Fibroblast of lung (primary cell): ENCODE measurements at places on chromosomes 1 and 21. TPM values are rescaled to one million over a fixed set of nuclear protein-coding genes. Genes with fewer than 3 reads are reported as not detected.

DNA sequence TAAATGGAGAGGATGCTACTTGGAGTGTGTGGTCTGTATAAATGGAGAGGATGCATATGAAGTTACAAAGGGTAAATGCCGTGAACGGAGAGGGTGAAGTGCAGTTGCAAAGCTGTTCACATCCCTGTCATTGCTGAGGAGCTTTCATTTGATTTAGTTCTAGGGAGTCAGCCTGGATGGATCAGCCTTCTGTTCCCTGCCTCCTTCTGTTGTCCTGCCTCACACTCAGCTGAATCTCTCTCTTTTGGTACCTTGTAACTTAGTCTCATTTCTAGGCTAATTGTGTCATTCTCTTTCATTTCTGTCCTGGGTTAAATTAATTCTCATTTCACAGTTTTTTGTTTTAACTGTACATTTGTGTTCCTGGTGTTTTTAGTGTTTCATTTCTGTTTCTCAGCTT, 133.2 kb upstream of the COL6A1 start:
- H3K36me3 ChIP-seq: no peaks in the 10 kb centered on the region
- H3K27ac ChIP-seq: no peak overlapping the region
- H3K27me3 ChIP-seq: peaks cover 3% of the 10 kb centered on the region
- no peak overlapping the region for H3K4me3 ChIP-seq

PCNX2 gene
- total RNA-seq: 34.4 and 37.8 TPM in 2 replicates

VPS13D gene
- total RNA-seq: 30.6 and 40.0 TPM in 2 replicates

- peaks cover 6% of the 10 kb centered on the region for H3K4me1 ChIP-seq
- peak; percentile 78 for DNase-seq
- H3K4me3 ChIP-seq: peak overlapping the region; percentile 71
- no peaks in the 10 kb centered on the region for H3K27me3 ChIP-seq
- H3K36me3 ChIP-seq: peaks cover 2% of the 10 kb centered on the region
Observed at GRCh38 chr1:200670242-200671118, 773 bp upstream of the DDX59 start.

GRCh38 chr1:184156521-184157393, 105.2 kb downstream of the TSEN15 start:
- H3K4me3 ChIP-seq: no peak overlapping the region
- no peak overlapping the region for H3K27ac ChIP-seq
- H3K27me3 ChIP-seq: no peaks in the 10 kb centered on the region
- peaks cover 16% of the 10 kb centered on the region for H3K4me1 ChIP-seq
- no peaks in the 10 kb centered on the region for H3K36me3 ChIP-seq

GRCh38 chr1:236253918-236254637, 27.7 kb downstream of the ERO1B start:
- no peaks in the 10 kb centered on the region for H3K4me1 ChIP-seq
- no peaks in the 10 kb centered on the region for H3K36me3 ChIP-seq
- H3K27me3 ChIP-seq: no peaks in the 10 kb centered on the region
- DNase-seq: no peak
- H3K27ac ChIP-seq: no peak overlapping the region

DNA sequence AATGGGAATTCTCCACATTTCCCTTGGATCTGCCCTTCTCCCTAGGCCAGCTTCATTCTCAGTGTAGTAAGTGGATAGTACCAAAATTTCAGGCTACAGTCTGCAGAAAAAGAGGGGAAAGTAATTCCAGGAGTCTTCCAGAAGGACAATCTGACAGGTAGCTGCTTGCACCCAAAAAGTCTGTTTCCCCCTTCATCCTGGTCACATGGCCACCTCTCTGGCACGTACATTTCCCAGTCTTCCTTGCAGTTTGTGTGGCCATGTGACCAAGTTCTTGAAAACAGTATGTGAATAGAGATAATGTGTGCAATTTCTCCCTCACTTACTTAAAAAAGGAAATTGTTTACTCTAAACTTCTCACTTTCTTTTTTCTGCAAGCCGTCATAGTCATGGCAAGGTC, 14.6 kb upstream of the FMO4 start:
- no peaks in the 10 kb centered on the region for H3K27me3 ChIP-seq
- no peaks in the 10 kb centered on the region for H3K4me1 ChIP-seq
- no peak for DNase-seq
- no peaks in the 10 kb centered on the region for H3K36me3 ChIP-seq

GRCh38 chr1:205162301-205162700, 40.5 kb upstream of the RBBP5 start:
- no peaks in the 10 kb centered on the region for H3K27me3 ChIP-seq
- no peak for DNase-seq
- H3K27ac ChIP-seq: no peak overlapping the region
- peaks cover 12% of the 10 kb centered on the region for H3K36me3 ChIP-seq
- H3K4me3 ChIP-seq: no peak overlapping the region

GRCh38 chr1:43582162-43582566, 51.5 kb downstream of the PTPRF start:
- peaks cover 9% of the 10 kb centered on the region for H3K4me1 ChIP-seq
- DNase-seq: peak; percentile 97
- no peaks in the 10 kb centered on the region for H3K27me3 ChIP-seq

GRCh38 chr1:81288689-81289088, 512.0 kb upstream of the ADGRL2 start:
- H3K4me3 ChIP-seq: no peak overlapping the region
- no peak overlapping the region for H3K27ac ChIP-seq
- H3K27me3 ChIP-seq: no peaks in the 10 kb centered on the region
- no peaks in the 10 kb centered on the region for H3K36me3 ChIP-seq

- H3K4me3 ChIP-seq: no peak overlapping the region
- H3K4me1 ChIP-seq: peaks cover 7% of the 10 kb centered on the region
- DNase-seq: no peak
- peaks cover 5% of the 10 kb centered on the region for H3K27me3 ChIP-seq
- H3K27ac ChIP-seq: no peak overlapping the region
- no peaks in the 10 kb centered on the region for H3K36me3 ChIP-seq
Observed at GRCh38 chr1:234484218-234484617, 5.2 kb upstream of the TARBP1 start.

GRCh38 chr1:150385537-150386445, 21.8 kb downstream of the RPRD2 start:
- H3K4me1 ChIP-seq: no peaks in the 10 kb centered on the region
- no peak overlapping the region for H3K27ac ChIP-seq
- H3K27me3 ChIP-seq: no peaks in the 10 kb centered on the region
- H3K36me3 ChIP-seq: no peaks in the 10 kb centered on the region
- H3K4me3 ChIP-seq: no peak overlapping the region

- DNase-seq: no peak
- H3K27ac ChIP-seq: no peak overlapping the region
- H3K4me1 ChIP-seq: peaks cover 4% of the 10 kb centered on the region
Observed at GRCh38 chr1:28548318-28548717, 4.6 kb upstream of the TRNAU1AP start.

GRCh38 chr1:114496089-114496488, 14.9 kb downstream of the TRIM33 start:
- H3K27ac ChIP-seq: no peak overlapping the region
- no peak for DNase-seq
- H3K36me3 ChIP-seq: no peaks in the 10 kb centered on the region
- H3K27me3 ChIP-seq: no peaks in the 10 kb centered on the region
- H3K4me3 ChIP-seq: no peak overlapping the region
- H3K4me1 ChIP-seq: no peaks in the 10 kb centered on the region

- no peaks in the 10 kb centered on the region for H3K36me3 ChIP-seq
- no peaks in the 10 kb centered on the region for H3K27me3 ChIP-seq
- no peak for DNase-seq
- H3K4me1 ChIP-seq: no peaks in the 10 kb centered on the region
- H3K27ac ChIP-seq: no peak overlapping the region
- no peak overlapping the region for H3K4me3 ChIP-seq
Observed at GRCh38 chr1:236916131-236916800, 88.0 kb downstream of the MT1HL1 start.

LCE1F gene
- not detected in 2 replicates for total RNA-seq

DNA sequence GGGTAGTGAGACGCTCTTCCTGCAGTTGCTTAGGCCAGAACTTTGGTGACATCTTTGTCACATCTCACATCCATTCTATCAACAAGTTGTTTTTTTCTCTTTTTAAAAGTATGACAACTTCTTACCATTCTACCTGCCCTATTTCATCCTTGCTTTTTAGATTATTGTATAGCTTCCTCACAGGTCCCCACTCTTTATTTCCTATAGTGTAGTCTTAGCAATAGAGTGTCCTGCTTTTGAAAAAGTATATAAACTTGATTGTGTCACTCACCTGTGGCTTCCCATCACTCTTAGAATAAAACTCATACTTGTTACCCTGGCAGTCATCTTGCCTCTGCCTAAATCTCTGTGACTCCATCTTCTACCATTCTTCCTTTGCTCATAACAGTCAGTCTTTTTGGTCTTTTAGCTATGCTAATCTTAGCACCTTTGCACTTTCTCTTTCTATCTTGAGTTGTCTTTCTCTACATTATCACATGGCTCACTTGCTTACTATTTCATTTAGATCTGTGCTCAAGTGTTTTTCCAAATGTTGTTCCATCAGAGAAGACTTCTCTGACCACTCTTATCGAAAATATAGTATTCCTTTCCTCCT, 9.5 kb downstream of the CDC73 start:
- H3K4me3 ChIP-seq: no peak overlapping the region
- no peaks in the 10 kb centered on the region for H3K4me1 ChIP-seq
- no peak for DNase-seq
- no peak overlapping the region for H3K27ac ChIP-seq
- H3K27me3 ChIP-seq: no peaks in the 10 kb centered on the region
- H3K36me3 ChIP-seq: peaks cover 5% of the 10 kb centered on the region

DNA sequence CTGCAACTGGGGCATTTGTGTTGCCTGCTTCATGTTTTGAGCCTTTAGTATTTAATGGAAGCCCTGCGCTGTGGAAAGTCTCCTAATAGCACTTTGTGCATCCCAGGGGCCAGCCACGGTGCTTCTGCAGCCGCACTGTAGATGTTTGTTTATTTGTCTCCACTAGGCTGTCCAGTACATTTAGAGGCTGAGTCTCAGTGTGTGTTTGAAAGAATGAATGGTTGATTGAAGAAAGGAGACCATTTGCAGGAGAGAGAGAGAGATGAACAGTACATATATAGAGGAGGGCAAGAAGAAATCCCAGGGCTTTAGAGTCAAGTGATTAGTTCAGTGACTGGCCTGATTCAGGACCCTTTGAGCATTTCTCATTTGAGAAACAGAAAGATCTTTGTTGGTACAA, 33.9 kb downstream of the MPZL1 start:
- no peak overlapping the region for H3K27ac ChIP-seq
- no peak overlapping the region for H3K4me3 ChIP-seq

DNAJC28 gene
- total RNA-seq: 2.1 and 2.3 TPM in 2 replicates

SPATA46 gene
- not detected in 2 replicates for total RNA-seq

DNA sequence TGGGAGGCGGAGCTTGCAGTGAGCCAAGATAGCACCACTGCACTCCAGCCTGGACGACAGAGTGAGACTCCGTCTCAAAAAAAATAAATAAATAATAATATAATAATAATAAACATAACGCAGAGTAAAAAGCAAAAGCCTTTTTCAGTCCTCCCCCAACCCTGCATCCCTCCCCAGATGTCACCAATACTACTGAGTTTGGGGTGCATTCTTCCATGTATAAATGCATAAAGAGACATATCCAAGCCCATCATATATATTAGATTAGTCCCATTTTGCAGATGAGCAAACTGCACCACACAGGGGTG, 930 bp upstream of the ADAMTSL4 start:
- H3K4me1 ChIP-seq: peaks cover 14% of the 10 kb centered on the region
- peak overlapping the region; percentile 74 for H3K27ac ChIP-seq
- H3K27me3 ChIP-seq: no peaks in the 10 kb centered on the region
- H3K4me3 ChIP-seq: peak overlapping the region; percentile 70
- no peak for DNase-seq

DNA sequence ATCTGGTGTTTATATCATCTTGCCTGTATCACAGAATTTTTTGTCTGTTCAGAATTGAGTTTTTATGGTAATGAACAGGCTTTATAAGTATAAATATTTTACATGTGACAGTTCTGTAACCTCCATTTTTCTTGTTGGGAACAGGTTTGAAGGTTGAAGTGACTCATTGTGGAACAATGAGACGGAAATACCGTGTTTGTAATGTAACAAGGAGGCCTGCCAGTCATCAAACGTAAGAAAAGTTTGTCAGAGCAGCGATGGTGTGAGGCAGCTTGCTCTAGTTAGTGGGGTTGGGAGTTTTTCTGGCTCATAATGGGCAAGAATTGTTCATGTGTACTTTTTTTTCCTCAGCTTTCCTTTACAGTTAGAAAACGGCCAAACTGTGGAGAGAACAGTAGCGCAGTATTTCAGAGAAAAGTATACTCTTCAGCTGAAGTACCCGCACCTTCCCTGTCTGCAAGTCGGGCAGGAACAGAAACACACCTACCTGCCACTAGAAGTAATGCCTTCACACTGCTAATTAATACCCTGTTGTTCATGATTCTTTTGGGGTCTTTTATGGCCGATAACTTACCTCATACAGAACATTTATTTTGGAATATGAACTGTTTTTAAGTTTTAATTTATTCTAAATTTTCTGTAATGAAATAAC, 75.2 kb upstream of the TEKT2 start:
- no peaks in the 10 kb centered on the region for H3K27me3 ChIP-seq
- H3K4me3 ChIP-seq: no peak overlapping the region
- H3K27ac ChIP-seq: no peak overlapping the region
- no peaks in the 10 kb centered on the region for H3K36me3 ChIP-seq
- no peaks in the 10 kb centered on the region for H3K4me1 ChIP-seq

- no peak for DNase-seq
- no peaks in the 10 kb centered on the region for H3K4me1 ChIP-seq
- no peaks in the 10 kb centered on the region for H3K36me3 ChIP-seq
- no peak overlapping the region for H3K27ac ChIP-seq
- H3K27me3 ChIP-seq: peaks cover 7% of the 10 kb centered on the region
Observed at GRCh38 chr1:35708441-35708921, 10.2 kb downstream of the C1orf216 start.

DNA sequence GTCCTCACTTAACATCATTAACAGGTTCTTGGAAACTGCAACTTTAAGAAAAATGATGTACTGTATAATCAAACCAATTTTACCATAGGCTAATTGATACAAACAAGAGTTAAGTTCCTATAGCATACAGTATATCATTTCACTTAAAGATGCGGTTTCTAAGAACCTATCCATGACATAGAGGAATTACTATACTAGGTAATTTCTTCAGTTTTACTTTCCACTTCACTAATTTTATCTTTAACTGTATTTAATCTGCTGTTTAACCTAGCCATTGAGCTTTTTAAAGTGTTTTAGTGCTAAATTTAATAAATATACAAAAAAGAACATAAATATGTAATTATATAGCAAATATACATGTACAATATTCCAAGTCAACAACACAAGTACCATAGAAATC, 28.3 kb downstream of the SLC19A2 start:
- H3K27me3 ChIP-seq: no peaks in the 10 kb centered on the region
- H3K4me1 ChIP-seq: peaks cover 4% of the 10 kb centered on the region
- no peaks in the 10 kb centered on the region for H3K36me3 ChIP-seq
- DNase-seq: no peak

DNA sequence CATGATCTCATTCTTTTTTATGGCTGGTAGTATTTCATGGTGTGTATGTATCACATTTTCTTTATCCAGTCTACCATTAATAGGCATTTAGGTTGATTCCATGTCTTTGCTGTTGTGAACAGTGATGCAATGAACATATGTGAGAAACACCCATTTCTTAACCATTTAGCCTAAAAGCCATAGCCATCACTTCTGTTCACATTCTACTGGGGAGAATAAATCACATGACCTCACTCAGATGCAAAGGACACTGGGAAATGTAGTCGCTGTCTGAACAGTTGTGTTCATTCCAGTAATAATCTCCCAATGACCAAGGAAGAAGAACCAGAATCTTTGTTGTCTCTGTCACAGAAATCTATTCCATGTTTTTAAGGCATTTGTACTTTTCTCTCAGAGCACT, 15.1 kb upstream of the PLA2G2E start:
- no peak for DNase-seq
- H3K4me1 ChIP-seq: no peaks in the 10 kb centered on the region
- H3K27me3 ChIP-seq: no peaks in the 10 kb centered on the region
- no peak overlapping the region for H3K4me3 ChIP-seq
- H3K27ac ChIP-seq: no peak overlapping the region

- H3K4me1 ChIP-seq: peaks cover 16% of the 10 kb centered on the region
- no peak overlapping the region for H3K27ac ChIP-seq
- H3K36me3 ChIP-seq: peaks cover 2% of the 10 kb centered on the region
- no peaks in the 10 kb centered on the region for H3K27me3 ChIP-seq
Observed at GRCh38 chr1:13783551-13783950, 83.6 kb downstream of the PRDM2 start.
